ENCODE measurements at places on chromosomes 6 and 20. TPM values are rescaled to one million over a fixed set of nuclear protein-coding genes. Genes with fewer than 3 reads are reported as not detected.

Gene BEND6
- total RNA-seq: not detected

Gene OR12D3
- not detected for total RNA-seq

Gene GSTA4
- 8.6 TPM for total RNA-seq

Gene RPS6KA2
- 7.0 TPM for total RNA-seq

Gene SLC22A2
- not detected for total RNA-seq

Gene RAB44
- not detected for total RNA-seq

Gene APMAP
- 75.8 TPM for total RNA-seq

Gene GABRR1
- total RNA-seq: not detected

Gene MRPL14
- total RNA-seq: 53.1 TPM

Gene TDP2
- 44.8 TPM for total RNA-seq

Gene LY86
- 0.48 TPM for total RNA-seq

Gene RAB32
- 0.19 TPM for total RNA-seq

Gene PI16
- not detected for total RNA-seq

Gene PHF3
- total RNA-seq: 41.4 TPM

Gene DEFB115
- not detected for total RNA-seq

Gene TFAP2D
- total RNA-seq: not detected

Gene MLIP
- total RNA-seq: not detected

Gene ADGRB3
- not detected for total RNA-seq

Data from activated CD8-positive, alpha-beta memory T cell treated with anti-CD3 and anti-CD28 coated beads for 36 hours (primary cell).